Endothelial cell of umbilical vein (primary cell): ENCODE measurements at places on chromosomes 11 and 22. TPM values are rescaled to one million over a fixed set of nuclear protein-coding genes. Genes with fewer than 3 reads are reported as not detected.

The MYO18B gene
- not detected in 2 replicates for total RNA-seq

The CD3E gene
- not detected in 2 replicates for total RNA-seq

The OR2AG1 gene
- total RNA-seq: not detected in 2 replicates

DNA sequence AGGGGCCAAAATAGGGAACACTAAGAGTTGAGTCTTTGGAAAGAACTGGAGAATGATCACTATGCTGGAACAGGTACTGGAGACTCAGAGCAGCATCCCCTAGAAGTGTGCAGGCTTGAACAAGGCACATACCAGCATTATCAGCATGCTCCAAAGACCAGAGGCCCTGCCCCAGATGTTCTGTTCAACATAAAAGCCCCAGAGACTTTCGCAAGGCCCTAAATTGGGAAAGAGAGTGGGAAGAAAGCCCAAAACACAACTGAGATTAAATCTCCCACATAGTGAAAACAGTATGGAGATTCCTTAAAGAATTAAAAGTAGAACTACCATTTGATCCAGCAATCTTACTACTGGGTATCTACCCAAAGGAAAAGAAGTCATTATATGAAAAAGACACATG is 9.4 kb downstream of the CNGA4 start:
- no peak for DNase-seq

The APOL6 gene
- 1.3 and 3.0 TPM in 2 replicates for total RNA-seq

The CRYBB2 gene
- 1.4 TPM in 1 of 2 replicates, not detected in the other for total RNA-seq

- no peak for DNase-seq
These were observed 8.9 kb downstream of the MRTFA start for GRCh38 chr22:40627612-40628011.

DNA sequence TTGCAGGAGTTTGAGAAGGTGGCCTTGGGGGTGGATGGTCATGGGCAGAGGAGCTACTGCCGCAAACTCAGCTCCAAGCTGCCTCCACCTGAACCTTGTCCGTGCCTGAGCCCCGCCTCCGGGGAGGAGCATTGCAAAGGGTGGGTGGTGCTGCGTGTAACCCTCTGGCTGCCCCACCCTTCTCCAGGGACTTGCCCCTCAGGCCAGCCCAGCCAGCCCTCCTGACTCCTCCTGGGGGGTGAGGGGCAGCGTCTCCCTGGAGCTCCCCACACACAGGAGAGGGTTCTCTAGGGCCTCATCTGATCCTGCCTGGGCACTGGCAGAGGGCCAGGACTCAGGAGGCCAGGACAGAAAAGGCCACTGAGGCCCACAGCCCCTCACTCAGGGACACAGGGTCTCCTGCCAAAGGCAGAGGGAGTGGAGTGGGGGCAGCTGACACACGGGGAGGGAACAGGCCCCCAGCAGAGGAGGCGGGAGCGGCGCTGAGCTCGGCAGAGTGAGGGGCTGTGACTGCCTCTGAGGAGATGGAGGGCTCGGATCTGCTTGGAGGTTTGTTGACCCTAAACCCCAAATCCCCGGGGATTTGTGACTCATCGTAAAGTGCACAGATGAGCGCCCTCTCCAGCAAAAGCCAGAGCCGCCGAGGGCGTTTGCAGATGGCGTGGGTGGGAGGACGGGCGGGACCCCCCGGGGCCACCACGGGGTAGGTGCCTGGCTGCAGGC is 12.8 kb downstream of the BRSK2 start:
- DNase-seq: no peak

- DNase-seq: no peak
These were observed 132.3 kb downstream of the MED15 start for GRCh38 chr22:20639750-20640149.

DNA sequence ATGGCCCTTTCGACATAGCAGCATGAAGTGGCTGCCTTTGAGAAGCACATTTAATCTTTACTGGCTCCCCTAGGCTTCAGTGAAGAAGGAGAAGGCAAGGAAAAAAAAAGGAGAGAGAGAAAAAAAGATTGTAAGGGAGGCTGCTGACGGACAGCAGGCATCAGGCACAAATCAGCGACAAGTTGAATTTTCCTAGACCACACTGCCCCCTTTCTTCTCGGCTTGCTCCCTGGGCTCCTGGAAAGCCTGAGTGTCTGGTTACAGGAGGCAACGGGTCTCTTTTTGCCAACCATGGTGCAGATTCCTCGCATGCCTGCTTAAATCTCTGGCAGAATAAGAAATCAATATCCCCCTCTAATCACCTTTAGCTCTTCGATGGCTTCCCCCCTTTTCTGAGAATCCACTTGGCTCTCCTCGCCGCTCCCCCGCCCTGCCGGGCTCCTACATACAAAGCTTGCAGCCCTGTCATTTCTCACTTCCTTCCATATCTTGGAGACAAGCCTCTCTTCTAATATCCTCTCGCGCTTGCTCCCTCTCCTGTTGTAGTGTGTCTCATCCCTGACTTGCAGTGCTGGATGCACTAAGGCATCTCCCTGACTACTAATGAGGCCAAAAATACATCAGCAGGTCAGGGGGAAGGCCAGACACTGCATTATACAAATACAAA is 14.3 kb downstream of the BLID start:
- peak; percentile 89 for DNase-seq

- DNase-seq: no peak
These were observed 8.8 kb downstream of the CCDC179 start for GRCh38 chr11:22851477-22851876.

GRCh38 chr11:13210424-13210823 is 67.2 kb upstream of the BMAL1 start:
- peak; percentile 70 for DNase-seq

DNA sequence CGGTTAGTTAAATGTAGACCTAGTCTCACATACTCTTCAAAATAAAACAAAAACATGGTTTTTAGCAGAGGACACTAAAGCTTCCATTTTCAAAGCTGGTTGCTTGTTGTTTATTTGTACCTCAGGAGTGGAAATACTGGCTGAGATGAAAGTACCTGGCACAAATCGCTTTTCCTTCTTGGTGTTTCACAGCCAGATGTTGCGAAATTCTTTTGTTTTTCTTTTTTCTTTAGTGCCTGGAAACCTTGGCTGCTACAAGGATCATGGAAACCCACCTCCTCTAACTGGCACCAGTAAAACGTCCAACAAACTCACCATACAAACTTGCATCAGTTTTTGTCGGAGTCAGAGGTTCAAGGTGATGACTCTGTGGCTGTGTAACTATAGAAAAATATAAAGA is 48.3 kb downstream of the KREMEN1 start:
- DNase-seq: no peak

DNA sequence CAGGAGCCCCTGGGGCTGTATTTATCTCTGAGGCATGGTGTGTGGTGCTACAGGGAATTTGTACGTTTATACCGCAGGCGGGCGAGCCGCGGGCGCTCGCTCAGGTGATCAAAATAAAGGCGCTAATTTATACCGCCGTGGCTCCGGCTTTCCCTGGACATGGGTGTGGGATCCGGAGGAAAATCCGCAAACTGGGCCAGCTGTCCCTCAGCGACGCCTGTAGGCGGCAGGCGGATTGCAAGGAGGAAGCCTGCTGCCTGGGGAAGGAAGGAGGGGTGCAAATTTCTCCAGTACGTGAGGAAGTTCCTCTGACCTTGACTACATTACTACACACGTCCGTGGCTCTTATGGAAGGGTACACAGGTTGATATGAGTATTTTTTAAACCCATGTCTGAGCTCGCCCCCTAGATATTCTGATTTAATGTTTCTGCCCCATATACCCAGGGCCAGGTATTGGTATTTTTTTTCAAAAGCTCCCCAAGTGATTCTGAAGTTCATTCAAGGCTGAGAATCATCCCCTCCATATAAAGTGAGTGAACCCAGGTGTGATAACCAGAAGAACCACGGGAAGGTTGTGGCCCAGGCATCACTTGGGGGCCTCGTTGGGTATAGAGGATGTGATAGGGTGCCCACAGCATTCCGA is 2.8 kb downstream of the MYOD1 start:
- DNase-seq: no peak

GRCh38 chr11:133710681-133711240 is 134.6 kb downstream of the SPATA19 start:
- DNase-seq: no peak

- no peak for DNase-seq
These were observed 42.9 kb upstream of the PRR5 start for GRCh38 chr22:44659140-44659539.

DNA sequence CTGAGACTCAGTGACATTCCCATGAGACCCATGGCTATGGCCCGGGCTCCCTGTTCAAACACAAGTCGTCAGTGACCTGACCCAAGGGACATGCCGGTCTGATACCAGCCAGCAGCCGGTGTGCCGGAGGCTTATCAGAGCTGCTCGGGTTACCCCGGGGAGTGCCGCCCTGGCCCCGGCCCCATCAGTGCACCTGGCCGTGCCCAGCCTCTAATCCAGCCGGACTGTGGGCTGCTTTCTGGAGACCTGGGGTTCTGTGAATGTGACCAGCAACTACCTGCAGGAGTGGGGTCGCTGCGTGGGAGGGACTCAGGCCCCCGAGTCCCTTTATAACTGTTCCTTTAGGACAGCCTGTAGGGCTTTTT is 52.7 kb downstream of the LINC01488 start:
- no peak for DNase-seq

- no peak for DNase-seq
These were observed 27.5 kb downstream of the CLPB start for GRCh38 chr11:72406540-72407527.

DNA sequence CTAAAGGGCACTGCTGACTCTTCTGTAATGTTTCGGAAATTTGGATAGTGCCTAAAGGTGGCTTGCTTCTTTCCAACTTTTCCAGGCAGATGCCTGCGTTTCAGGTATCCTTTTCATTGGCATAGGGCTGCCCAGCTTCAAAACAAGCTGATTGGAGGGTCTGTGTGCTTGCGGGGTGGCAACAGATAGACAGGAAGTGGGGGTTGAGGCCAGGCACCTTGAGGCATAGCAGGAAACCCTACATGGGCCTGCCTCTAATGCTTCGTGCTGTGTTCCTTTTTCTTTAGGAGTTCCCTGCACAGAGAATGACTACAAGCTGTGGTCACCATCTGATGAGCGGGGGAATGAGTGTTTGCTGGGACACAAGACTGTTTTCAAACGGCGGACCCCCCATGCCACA is 92.2 kb upstream of the SORL1-AS1 start:
- DNase-seq: no peak

DNA sequence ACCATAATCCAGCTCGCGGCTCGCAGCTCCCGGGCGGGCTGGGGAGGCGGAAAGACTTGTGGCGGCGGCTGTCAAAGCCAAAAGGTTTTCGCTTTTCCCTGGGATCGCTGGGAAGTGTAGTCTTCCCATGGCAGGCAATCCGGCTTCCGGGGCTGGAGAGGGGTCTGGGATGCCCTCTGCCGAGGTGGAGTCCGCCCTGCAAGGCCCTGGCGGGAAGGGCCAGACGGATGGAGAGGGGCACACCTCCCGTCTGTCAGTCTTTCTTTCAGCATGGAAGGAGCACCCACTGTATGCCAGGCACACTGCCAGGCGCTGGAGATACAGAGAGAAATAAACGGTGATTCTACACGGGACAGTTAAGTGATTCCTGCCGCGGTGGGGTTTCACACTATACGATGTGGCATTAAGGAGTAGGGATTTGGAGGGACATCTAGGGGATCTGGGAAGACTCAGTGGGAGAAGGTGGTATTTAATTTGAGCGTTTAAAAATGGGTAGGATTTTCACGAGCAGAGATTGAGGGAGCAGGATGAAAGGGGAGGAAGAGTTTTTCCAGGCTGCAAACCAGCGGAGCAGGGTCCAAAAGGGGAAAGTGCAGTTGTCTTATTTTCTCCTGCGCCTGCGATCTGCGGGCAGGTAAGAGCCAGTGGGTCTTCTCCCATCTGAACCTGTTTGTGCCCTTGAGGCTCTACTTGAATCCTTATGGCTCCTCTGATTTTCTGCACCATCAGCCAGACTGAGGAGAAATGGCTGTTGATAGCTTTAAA is at the start of gene BACE1:
BACE1 (minus strand) TSS at position 60 of the 765 bp plus-strand sequence. CDS start 461 bp downstream, outside the sequence.
- peak; percentile 82 for DNase-seq

GRCh38 chr11:26188554-26188953 is 143.4 kb upstream of the ANO3 start:
- no peak for DNase-seq

- DNase-seq: no peak
These were observed 537.0 kb downstream of the BRD1 start for GRCh38 chr22:49290711-49291110.

DNA sequence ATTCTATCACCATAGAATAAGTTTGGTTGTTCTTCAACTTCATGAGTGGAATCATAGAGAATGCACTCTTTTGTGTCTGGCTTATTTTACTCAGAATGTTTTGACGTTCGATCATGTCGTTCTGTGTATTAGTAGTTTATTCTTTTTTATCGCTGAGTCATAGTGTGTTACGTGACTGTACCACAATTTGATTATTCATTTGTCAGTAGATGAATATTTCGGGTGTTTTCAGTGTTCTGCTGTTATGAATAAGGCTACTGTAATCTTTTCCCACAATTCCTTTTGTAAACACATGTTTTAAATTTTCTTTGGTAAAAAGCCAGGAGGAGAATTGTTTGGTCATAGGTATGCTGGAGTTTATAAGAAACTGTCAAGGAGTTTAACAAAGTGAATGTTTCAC is 279.9 kb upstream of the B3GAT1 start:
- no peak for DNase-seq

GRCh38 chr22:43945632-43946383 is 9.4 kb upstream of the SAMM50 start:
- peak; percentile 63 for DNase-seq

The ADAMTS15 gene
- total RNA-seq: not detected in 2 replicates

GRCh38 chr11:44363116-44363515 is 53.2 kb upstream of the ALX4 start:
- no peak for DNase-seq

DNA sequence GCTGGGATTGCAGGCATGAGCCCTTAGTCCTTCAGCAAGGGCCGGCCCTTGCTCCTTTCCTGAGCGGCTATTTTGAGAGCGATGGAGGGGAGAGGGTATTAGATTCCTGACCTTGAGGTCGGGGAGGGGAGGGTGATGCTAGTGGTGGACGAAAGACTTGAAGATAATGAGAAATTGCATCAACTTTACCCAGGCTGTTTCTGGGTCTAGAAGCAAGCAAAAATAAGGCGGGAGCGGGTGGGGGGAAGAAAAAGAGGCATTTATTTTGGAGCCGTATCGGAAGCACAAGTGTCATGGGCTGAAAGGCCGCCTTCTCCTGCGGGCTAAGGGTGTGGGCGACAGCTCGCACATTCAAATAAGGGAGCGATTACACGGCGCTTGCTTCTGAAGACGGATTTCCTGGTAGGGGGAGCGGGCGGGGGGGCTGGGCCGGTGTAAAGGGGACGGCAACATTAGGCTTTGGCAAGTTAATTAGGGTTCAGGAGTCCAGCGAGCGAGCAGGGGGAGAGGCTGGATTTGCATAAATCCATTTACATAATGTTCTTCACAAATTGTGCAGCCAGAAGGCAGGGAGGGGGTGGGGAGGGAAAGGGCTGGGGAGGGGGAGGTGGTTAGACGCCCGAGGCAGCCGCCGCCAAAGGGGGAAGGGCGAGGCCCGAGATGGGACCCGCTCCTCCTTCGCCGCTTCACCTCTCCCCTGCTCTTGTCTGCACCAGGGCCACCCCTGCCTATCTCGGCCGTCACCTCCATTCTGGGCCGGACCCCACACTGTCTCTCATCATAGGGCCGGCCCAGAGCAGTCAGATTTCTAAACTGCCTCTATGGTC is 245.9 kb downstream of the MIAT start:
- DNase-seq: no peak
